ENCODE measurements at places on chromosomes 1 and 21.
A peak's percentile ranks its signal among the peaks of the same experiment; 100 is the strongest.

GRCh38 chr21:27833298-27833697, 866.4 kb upstream of the ADAMTS5 start:
- DNase-seq, result no peak

- DNase-seq, result no peak
Measured at GRCh38 chr1:206672011-206672688, 12.6 kb upstream of the MAPKAPK2 start.

DNA sequence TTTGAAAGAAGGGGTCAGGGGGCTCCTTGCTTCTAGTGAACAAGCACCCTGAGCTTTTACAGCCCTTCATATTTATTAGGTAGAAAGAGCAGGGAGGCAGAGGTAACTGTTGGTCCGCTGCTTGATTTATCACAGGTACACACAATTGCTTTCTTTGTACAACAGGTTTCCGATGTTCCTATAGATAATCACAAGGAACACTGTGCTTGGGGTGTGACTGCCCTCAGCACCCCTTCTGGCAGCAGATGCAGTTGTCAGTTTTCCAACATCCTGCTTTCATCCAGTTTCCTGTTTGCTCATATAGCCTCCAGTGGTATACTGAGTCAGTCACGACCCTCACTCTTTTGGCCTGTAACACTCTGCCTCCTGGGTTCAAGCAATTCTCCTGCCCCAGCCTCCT, 40.6 kb downstream of the SCP2 start:
- DNase-seq, result no peak

DNA sequence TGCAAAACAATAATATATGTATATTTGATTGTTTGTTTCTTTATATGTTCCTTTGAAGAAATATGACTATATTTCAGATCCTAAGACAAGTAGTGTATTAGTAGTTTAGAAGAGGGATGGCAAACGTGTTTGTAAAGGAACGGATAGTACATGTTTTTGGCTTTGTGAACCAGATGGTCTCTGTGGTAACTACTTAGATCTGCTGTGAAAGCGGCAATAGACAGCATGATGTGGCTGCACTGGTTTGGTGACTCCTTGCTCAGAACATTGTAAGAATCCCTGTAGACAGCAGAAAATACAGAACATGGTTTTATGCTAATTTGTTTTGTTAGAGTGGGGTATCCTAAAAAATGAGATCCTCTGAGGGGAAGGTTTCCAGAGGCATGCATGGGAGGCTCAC, 3.1 kb downstream of the ACADM start:
- no peak for DNase-seq

GRCh38 chr1:156926175-156926574, 5.7 kb downstream of the LRRC71 start:
- peak; percentile 78 for DNase-seq

DNA sequence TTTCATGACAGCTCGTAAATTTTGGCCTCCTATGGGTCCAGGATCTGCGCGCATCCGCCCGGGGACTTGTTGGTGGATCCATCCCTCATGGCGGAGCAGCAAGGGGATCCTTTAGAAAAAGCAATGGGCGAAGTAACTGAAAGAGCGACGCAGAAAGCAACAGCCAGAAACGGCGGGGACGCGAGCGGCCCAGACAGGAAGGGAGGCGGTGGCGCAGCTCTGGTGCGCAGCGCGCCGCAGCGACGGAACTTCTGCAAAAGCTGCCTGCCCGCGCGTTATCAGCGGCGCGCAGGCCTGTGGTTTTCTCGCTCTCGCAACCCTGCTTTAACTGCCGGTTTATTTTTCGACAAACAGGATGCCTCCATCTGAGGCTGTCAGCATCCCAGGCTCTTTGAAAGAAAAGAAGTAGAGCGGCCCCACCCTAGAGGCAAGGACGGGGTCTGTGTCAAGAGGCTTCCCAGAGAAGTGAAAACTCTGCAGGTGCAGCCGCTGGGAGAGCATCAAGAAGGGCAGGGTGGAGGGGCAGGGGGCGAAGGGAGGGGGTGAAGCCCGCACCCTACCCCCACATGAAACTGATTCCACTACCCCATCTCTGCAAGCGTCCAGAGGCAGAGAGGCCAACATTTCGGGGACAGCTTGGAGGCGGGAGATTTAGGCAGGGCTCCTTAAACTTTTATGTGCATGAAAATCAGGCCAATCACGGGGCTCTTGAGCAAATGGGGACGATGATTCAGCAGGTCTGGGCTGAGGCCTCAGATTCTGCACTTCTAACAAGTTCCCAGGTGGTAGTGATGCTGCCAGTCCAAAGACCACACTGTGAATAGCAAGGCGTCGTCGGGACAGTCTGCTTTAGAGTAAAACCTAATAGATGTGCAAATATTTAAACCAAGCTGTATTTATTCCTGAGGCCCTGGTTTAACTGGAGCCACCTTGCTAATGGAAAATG, 22.2 kb downstream of the RUNX1 start:
- no peak for DNase-seq

- DNase-seq, result no peak
Measured at GRCh38 chr1:193533853-193534252, 347.4 kb upstream of the B3GALT2 start.

DNA sequence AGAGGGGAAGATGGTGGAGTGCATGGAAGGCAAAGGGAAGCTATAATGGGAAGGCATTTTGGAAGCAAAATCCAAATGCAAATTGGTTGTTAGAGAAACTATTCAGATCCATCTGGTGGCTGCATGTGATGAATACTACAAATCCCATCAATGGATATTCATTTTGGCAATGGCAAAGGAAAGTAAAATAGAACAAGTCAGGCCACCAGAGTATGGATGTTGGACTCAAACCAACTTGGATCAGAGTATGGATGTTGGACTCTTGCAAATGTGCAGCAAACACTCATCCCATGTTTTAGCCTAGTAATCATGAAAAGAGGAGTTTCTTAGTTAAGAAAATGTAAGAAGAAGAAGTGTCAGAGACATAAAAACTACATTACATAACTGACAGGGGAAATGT, 289.6 kb upstream of the DAB1 start:
- no peak for DNase-seq

DNA sequence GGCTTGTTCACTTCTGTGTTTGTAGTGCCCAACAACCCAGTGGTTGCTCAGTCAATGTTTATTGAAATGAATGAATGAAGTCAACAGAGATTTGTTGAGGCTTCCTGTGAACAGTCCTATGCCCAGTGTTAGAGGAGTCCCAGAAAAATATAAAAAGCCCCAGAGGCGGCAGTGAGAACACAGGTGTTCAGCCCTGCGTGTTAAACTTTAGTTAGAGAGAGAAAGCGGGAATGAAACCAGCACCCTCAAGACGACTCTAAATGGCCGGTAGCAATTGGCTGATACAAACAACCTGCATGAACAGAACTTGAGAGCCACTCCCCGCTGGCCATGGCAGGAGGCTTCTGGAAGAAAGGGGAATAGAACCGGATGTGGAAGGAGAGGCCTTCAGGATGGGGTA, 22.6 kb downstream of the TMEM51 start:
- no peak for DNase-seq

DNA sequence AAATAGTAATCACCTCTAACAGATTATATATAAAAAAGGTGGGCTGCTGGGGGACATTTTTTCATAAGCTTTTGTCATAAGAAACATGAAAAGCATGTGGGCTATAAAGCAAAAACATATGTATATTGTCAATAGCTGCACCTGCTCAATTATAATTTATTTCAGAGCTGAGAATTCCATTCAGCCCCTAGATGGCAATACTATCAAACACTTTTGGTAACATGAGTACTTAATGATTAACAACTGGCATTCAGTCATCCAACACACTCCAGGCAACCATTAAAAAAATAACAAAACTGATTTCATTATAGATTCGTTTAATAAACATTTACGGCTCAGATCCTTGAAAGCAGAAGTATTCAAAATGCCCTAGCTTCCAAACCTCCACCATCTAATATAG, 115.1 kb downstream of the KCTD3 start:
- no peak for DNase-seq

DNA sequence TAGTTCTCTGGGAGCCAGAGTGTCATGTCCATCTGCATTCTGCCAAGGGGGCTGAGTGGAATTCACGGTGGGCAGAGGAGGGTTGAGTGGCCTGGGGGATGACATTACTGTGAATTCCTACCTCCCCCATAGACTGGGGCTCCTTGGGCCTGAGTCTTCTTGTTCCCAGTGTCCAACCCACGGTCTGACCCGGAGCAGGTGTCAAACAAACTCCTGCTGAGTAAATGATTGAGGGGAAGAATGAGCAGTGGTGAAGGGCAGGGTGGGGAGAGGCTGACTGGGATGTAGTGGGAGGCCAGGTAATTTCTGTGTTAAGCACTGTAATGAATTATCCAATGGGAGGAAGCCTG, 597.6 kb downstream of the MATN1 start:
- no peak for DNase-seq

DNA sequence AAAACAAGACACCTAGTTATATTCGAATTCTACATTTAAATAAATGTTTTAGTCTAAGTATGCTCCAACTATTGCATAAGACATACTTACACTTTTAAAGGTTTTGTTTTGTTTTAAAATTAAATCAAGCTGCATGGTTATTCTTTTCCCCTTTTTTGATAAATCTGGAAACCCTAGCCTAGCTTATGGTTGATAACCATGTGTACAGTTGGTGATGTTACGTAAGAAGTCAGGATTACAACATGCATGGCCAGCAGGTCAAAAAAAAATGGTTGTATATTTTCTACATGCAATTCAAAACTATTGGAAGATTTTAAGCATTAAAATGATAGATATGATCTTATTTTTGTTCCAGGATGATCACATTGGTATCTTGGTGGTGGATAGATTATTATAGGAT, 1600.6 kb downstream of the PLA2G4A start:
- DNase-seq, result no peak

DNA sequence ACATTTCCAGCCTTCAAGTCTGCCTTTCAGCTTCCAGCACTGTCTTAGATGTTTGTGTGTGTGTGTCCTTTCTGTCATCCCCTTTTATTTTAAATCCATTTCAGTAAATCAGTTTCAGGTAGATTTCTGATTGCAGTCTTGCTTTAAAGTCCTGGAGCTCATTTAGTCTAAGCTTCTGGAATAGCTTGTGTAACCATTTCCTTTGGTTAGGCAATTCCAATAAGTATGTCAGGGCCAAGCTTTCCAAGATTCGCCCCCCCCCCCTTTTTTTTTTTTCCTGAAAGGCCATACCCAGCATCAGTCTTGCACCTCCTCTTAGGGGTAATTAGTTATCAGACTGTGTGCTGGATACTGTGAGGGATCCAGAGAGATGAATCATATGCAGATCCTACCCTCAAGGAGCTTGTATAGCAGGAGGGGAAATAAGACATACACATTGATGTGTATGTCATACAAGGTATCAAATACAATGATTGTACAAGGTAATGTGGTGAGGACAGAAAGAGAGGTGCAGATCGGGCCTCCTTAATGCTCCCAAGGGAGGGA, 41.3 kb downstream of the NFYC start:
- DNase-seq, result no peak

GRCh38 chr1:16010837-16011236, 6.8 kb downstream of the SRARP start:
- DNase-seq, result no peak

DNA sequence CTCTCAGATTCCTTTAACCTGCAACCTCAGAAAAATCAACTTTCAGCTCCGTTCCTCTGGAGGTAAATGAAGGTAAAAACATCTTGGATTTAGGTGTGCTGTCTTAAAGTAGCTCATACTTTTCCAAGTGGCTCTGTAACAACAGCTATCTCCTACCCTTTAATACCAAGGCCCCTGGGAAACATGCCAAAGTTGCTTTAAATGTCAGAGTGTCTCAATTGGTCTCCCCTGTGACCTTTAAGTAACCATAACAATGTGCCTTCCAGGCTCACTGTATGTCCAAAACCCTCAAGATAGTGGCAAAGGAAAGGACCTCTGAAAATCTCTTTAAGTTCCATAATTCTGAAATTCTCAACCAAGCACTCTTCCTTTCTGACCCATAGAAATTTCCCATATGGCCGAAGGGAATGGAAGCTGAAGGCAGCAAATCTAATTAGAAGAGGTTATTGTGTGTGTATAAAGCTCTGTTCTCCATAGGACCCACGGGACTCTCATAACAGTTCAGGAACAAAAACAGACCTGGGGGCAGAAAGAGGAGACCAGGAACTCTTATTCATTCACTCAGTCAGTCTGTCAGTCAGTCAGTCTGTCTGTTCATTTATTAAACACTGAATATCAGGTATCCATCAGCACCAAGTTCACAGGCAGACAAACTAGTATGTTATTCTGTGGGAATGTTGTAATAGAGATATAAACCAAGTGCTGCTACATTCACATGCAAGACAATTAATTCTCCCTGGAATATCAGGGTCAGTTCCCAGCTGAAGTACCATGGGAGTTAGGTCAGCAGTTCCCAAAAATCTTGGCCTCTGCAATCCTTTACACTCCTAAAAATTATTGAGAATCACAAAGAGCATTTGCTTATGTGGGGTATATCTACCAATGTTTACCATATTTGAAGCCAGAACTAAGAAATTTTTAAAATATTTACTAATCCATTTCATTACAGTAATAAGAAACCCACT, 19.1 kb downstream of the ASTN1 start:
- no peak for DNase-seq

DNA sequence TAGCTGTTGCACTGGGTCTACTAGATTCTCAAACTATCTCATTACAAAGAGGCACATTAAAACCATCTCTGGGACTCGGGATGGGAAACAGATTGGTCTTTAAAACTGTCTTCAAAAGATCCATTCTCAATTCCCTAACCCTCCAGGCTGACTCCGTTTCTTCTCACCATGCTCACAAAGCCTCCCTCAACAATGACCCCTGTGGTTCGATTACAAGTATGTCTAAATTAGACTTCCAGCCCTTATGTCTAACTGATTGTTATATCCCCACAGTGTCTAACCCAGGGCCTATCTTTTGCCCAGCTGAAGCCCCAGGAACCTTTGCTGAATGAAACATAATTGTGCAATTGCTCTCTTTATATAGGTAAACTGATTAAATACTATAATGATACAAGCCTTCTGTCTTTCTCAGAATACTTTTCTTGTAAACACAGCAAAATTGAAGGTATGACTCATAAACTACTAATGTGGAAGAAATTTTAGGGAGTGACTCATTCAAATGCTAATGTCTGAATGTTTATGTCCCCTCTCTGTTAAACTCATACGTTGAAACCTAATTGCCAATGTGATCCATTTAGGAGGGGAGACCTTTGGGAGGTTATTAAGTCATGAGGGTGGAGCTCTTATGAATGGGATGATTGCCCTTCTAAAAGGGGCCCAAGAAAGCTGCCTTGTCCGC, 65.6 kb upstream of the DAB1 start:
- DNase-seq, result no peak

GRCh38 chr1:84090447-84091245, 53.4 kb upstream of the PRKACB start:
- peak; percentile 71 for DNase-seq
